ENCODE measurements at places on chromosomes 16 and 17.

DNA sequence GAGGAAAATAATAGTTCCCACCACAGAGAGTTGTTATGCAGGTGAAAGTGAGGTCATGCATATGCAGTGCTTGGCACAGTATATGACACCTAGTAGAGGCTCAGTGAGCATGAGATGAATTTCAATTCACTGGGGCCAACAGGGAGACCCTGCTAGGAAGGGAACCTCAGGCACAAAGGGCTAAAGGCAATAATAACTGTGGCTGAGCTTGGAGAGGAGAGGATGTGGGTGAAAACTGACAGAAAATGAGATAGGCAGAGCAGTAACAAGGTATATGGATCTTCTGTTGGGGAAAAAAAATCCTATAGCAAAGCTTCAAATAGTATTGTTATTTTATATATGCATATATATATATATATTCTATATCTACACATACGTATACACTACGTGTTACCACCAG, 25.0 kb upstream of the GINS3 start:
- H3K36me3 ChIP-seq = no peaks in the 10 kb centered on the region
- H3K27me3 ChIP-seq = no peaks in the 10 kb centered on the region
- H3K27ac ChIP-seq = no peak overlapping the region
- DNase-seq = no peak
- H3K4me3 ChIP-seq = no peak overlapping the region

- H3K36me3 ChIP-seq = no peaks in the 10 kb centered on the region
- H3K27ac ChIP-seq = no peak overlapping the region
- H3K4me1 ChIP-seq = no peaks in the 10 kb centered on the region
- DNase-seq = no peak
- H3K27me3 ChIP-seq = no peaks in the 10 kb centered on the region
Measured at GRCh38 chr16:12559714-12560113, 244.0 kb downstream of the CPPED1 start.

DNA sequence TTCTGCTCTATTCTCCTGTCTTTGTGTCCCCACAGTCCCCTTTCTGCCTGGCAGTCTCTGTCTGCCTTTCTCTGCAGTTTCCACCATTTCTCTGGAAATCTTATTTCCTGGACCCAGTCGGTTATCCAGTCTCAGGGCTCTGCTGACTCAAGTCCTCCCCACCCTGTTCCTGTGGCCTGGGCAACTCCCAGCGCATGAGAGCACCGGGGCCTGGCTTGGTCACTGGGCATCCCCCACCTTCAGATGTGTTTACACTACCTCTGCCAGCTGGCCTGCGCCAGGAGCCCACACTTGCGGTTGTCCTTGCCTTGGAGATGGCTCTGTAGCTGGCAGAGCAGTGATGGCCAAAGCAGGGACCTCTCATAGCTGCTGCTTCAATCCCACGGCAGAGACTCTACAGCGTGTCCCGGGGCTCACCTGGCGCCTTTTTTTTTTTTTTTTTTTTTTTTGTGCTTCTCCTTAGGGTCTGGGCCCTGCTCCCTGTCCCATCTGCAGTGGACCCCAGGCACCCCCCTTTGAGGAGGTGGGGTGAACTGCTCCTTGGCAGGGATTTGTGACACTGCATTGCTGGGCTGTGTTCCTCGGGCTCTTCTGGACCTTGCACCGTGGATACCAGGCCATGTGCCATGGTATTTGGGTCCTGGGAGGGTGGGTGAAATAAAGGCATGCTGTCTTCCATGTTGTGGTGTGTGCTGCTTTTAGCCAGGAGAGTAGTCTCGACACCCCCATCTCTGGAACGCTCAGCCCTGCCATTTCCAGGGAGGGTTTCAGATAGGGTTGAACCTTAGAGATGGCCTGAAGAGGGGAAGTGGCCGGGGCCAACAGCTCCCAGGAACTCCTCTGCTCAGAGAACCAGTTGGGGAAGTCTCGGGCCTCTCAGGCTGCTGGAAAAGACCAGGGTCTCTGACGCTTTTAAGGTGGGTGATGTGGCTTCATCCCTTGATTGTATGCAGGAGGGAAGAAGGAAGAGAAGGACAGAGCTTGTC, 17.5 kb downstream of the GUCY2D start:
- no peak overlapping the region for H3K4me3 ChIP-seq
- H3K27ac ChIP-seq = no peak overlapping the region
- H3K27me3 ChIP-seq = peaks cover 11% of the 10 kb centered on the region
- no peak for DNase-seq
- peaks cover 5% of the 10 kb centered on the region for H3K4me1 ChIP-seq

DNA sequence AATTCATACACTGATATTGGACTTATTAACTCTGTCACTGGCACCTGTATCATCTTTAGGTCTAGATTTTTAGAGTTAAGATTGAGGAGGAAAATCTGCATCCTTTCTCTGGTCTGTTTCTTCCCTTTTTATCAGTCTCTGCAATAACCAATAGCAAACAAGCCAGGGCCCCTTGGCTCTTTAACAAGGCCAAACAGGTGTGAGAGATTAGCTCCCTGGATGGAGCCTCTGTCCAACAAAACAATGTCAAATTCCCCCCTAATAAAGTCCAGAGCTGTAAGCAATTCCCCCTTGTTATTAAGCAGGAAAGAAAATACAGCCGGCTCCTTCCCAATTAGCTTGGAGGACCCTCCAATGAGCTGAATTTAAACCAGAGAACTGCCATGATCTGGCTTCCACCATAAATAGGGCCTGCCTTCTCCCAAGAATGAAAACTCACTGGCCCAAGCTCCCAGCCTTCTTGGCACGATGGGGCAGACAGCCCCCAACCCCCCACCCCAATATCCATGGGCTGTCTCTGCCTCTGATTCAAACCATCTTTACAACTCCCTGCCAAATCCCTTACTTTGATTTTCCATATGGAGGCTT, 56.1 kb upstream of the SOX9 start:
- H3K27me3 ChIP-seq = no peaks in the 10 kb centered on the region
- DNase-seq = no peak
- H3K36me3 ChIP-seq = no peaks in the 10 kb centered on the region
- no peak overlapping the region for H3K27ac ChIP-seq

- DNase-seq = no peak
- H3K27ac ChIP-seq = no peak overlapping the region
- H3K4me3 ChIP-seq = no peak overlapping the region
- H3K36me3 ChIP-seq = no peaks in the 10 kb centered on the region
Measured at GRCh38 chr17:74404789-74405188, 27.1 kb upstream of the GPRC5C start.

- H3K4me3 ChIP-seq = no peak overlapping the region
- DNase-seq = no peak
- H3K36me3 ChIP-seq = peaks cover 25% of the 10 kb centered on the region
Measured at GRCh38 chr17:30172560-30172959, 55.9 kb downstream of the NSRP1 start.

- H3K4me1 ChIP-seq = peaks cover 13% of the 10 kb centered on the region
- H3K27ac ChIP-seq = no peak overlapping the region
- DNase-seq = no peak
- peaks cover 18% of the 10 kb centered on the region for H3K27me3 ChIP-seq
- no peaks in the 10 kb centered on the region for H3K36me3 ChIP-seq
Measured at GRCh38 chr16:54280751-54281150, 5.8 kb downstream of the IRX3 start.
